ENCODE measurements at places on chromosomes 12 and 14.

DNA sequence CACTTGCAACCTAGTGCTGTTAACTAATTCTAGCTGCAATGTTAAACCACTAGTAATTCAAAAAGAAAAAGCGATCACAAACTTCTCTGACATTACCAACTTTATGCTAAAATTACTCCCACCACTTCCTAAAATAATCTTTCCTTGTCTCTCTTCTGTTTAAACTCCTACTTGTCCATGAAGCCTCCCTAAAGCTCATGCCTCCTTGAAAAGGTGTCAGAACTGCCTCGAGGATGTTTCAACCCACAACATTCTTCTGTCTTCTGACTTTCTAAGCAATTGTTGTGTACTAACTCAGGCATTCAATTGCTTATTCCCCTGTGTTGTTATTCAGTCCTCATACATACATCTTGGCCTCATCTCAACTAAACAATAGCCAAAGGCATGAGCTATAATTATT, 5.9 kb downstream of the GNPTAB start:
- DNase-seq: no peak

- no peak for DNase-seq
Observed at GRCh38 chr14:96803958-96804357, 6.8 kb downstream of the VRK1 start.

DNA sequence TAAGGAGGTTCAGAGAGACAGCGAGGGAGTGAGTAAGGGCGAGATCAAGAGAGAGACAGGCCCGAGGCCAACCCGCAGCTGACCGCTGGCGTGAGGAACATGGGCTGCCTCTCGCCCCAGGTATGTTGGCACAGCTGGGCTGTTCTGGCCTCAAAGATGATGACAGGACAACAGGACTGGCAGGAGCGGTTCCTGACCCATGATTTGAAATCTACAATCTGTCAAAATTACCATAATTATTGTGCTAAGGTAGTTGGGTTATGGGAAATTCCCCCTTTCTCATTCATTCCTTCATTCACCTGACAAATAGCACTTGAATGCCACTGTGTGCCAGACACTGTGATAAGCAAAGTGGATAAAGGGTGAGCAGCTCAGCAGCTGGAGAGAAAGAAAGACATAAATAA, 5.1 kb upstream of the ENDOU start:
- no peak for DNase-seq

DNA sequence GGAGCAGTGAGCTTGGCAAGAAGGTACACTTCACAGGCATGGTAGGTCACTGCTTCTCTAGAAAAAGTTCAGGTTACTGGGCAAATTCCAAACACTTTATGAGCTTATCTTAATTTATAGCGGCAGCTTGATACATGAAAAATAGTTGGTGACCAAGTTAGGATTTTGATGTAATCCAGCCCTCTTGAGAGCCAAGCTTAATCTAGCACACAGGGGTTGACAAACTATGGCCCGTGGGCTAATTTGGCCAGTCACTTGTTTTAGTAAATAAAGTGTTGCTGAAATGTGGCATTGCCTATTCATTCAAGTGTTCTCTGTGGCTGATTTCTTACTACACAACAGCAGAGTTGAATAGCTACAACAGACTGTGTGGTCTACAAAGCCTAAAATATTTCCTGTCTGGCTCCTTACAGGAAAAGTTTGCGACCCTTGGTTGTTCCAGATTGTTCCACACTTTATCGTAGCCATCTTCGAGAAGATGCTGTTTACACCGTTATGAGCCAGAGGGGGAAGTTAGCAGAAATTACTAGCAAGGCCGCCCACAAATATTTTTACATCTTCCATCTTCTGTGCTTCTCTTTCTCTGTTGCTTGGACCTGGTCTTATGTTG, 120.9 kb downstream of the DAAM1 start:
- peak; percentile 8 for DNase-seq

DNA sequence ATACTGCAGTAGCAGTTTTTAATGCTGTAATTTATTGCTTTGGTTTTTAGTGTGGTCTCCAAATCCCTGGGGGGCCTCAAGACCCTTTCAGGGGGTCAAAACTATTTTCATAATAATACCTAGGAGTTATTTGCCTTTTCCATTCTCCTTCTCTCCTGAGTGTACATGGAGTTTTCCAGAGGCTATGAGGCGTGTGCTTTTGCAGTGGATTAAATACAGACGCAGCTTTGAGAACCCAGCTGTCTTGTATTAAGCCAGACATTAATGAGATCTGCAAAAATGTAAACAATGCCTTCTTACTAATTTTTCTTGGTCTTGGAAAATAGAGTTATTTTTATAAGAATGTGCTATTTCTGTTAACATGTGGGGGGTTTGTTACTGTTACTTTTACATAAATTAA, 68.6 kb downstream of the SLC25A47 start:
- DNase-seq: peak; percentile 93

- no peak for DNase-seq
Observed at GRCh38 chr12:102436867-102437266, 43.5 kb downstream of the IGF1 start.

GRCh38 chr12:74889563-74890236, 319.9 kb downstream of the KCNC2 start:
- DNase-seq: peak; percentile 62

DNA sequence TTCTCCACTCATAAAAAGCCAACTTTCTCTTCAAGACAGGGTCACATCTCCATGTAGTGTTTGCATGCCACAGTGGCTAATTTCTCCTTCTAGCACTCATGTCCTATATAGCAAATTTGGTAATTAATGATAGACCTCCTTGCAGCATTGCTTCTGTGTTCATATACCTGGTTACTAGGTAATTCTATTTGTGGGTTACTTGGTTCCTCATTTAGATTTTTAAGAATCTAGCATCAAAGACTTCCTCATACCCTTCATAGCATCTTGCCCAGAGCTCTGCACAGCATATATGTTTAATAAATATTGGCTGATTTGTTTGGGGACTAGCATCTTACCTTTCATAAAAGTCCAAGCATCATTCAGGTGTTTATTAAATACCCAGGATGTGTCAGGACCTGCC, 152.1 kb downstream of the DUSP6 start:
- DNase-seq: no peak

- no peak for DNase-seq
Observed at GRCh38 chr14:102066041-102066451, 20.8 kb downstream of the HSP90AA1 start.

DNA sequence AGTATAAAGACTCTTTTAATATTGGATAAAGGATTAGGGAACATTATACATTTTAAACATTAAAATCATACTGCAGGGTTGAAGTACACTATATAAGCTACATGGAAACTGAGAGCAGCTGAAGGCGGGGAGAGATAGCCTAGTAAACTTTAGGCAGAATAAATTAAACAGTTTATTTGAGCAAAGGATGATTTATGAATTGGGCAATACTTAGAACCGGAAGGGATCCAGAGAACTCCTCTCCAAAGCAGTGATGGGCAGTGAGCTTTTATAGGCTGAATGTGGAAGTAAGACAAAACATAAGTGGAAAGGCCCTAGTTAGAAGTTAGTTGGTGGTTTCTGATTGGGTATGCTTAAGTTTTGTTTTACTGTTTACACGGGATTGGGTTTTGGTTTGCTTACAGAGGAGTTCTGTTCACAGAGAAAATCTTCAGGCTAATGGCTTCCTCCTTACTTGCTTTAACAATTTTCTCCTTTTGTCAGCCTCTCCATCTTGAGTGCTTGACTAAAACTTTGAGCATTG, 18.9 kb downstream of the LEMD3 start:
- no peak for DNase-seq

- peak; percentile 45 for DNase-seq
Observed at GRCh38 chr12:2844786-2845185, 10.0 kb upstream of the NRIP2 start.

GRCh38 chr12:55847603-55848291, 5.0 kb upstream of the MMP19 start:
- DNase-seq: peak; percentile 100

DNA sequence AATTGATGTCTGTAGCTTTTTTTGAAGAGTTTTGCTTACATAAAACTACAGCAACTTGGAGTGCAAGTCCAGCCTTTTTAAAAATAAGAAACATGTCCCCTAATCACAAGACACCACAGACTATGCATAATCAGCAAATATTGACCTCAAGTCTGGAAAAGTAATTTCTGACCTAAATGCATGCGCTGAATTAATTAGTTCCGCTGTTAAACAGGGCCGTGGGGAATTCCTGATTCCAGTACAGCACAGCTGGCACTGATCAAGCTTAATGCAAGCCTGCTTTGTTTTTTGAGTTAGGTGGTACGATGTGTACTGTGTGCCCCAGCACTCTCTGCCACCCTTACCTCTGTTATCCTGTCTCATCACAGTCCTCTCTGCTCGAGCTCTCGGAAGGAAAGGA, 9.2 kb downstream of the MLH3 start:
- DNase-seq: peak; percentile 21

DNA sequence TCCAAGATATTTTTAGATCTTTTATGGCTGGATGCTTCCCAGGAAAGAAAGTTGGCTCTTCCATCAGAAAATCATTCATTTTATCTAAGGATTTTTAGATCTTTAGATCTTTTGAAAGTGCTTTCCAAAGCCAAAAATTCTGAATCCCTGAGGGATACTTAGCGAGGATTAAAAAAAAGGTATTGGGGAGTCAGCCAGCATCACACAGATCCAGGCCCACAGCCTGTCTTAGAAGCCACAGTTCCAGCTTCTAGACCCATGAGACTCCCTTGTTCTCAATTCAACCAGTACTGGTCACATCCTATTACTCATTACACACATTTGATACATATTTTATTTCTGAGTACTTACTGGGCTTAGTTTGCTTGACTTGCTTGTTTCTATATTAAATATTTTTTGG, 49.9 kb downstream of the TSPAN8 start:
- peak; percentile 42 for DNase-seq

DNA sequence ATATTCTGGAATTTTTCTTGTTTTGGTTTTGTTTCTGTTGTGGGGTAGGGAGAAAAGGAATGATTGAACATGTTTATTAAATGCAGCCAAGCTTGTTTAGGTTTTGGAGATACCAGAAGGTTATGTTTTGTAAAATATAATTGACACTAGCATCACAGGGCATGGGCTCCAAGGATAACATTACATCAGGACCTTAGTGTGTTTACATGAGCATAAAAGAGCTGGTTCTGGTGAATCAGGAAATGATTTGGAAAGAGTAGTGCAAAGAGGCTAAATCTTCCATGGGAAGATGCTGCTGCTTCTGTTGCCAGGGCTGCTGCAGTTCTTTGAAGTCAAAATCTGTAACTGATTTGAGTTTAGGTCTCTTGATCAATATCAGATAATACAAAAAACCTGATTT, 118.7 kb downstream of the ETNK1 start:
- DNase-seq: no peak

GRCh38 chr14:95248432-95248831, 71.3 kb downstream of the CLMN start:
- DNase-seq: peak; percentile 72

GRCh38 chr12:4828176-4828575, 81.5 kb upstream of the KCNA1 start:
- DNase-seq: no peak

GRCh38 chr14:59247801-59248584, 59.5 kb downstream of the DAAM1 start:
- no peak for DNase-seq

GRCh38 chr12:104942075-104942474, 16.0 kb downstream of the SLC41A2 start:
- DNase-seq: no peak

DNA sequence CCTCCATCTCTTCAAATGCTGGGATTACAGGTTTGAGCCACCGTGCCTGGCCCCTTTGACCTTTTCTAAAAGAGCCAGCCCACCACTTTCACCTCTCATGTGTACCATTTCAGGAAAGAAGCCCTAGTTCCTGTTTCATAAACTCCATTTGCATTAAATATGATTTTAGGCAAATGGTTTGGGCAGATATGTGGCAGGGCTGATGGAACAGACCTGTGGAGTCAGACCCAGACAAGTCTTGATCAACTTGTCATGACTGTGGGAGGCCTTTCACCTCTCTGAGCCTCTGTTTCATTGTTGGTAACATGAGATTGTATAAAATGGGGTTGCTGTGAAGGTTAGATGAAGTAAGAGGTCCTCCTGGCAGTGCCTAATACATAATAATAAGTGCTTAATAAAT, 5.2 kb upstream of the MAP3K9 start:
- DNase-seq: no peak

DNA sequence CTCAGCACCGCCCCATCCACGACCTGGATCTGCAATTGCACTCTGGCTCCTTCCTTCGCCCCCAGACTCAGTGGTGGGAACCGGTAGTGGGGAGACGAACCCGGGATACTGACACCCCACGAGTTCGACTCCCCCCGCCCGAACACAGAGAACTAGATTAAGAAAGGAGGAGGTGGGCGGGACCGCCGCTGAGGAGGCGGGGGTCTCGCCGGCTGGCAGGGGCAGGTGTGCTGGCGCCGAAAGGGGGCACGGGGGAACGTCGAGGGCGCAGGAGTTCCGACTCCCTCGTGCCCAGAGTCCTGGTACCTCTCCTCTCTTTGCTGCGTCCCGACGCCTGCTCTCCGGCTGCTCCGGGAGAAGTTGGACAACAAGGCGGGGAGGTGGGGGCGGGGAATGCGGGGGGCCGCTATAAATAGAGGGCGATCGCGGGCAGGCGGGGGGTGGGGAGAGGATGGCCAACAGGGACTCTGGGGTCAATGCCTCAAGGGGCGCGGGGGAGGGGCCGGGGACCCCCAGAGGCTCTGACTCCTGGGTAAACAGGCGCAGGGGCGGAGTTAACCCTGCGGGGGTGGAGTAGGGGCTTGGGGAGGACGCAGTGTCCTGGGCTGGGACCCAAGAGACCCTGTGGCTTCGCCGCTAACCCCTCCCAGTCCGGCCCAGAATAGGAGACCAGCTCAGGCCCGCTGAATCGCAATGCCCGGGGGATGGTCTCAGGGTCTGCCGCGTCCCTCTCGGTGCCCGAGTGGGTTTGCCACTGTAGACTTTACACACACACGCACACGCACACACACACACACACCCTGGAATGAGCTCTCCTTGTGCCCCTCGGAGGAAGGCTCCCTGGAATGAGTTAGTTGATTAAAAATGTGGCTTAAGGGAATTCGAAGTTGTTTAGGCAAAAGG, 761 bp upstream of the NDRG2 start:
- DNase-seq: no peak

GRCh38 chr12:1886396-1887008, 31.9 kb downstream of the CACNA2D4 start:
- DNase-seq: no peak

DNA sequence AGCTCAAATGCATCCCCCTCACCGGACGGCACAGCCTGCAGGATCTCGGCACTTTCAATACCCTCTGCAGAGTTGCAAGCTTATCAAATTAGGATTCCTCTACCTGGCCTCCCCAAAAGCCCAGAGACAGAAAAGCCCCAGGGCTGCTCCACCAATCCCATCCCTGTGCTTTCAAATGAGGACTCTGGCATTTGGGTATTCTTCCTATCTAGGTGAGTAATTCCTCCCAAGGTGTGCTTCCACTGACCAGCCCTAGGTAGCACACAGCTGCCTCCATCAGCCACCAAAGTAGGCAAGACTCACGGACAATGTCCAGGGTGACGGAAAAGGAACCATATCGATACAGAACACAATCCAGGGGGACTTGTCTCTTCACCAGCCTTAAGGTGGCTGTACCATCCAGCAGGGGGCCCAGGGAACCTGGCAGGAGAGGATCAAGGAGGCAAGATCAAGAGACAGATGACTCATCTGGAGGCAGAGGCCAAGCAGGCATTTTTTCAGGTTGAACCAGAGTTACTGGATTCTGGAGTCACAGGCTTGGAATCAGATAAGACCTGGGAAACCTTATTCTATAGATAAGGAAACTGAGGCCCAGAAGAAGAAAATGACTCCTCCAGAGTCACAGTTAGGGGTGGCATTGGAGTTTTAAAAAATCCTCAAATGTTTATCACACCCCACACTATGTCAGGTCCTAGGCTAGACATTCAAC, 9.9 kb downstream of the PMEL start:
- DNase-seq: peak; percentile 46

Measured in fibroblast of skin of right quadriceps (primary cell).